ENCODE measurements at places on chromosomes 16 and 17.

- peak; percentile 23 for DNase-seq
Measured at GRCh38 chr17:82241183-82241925, 12.5 kb downstream of the SLC16A3 start.

DNA sequence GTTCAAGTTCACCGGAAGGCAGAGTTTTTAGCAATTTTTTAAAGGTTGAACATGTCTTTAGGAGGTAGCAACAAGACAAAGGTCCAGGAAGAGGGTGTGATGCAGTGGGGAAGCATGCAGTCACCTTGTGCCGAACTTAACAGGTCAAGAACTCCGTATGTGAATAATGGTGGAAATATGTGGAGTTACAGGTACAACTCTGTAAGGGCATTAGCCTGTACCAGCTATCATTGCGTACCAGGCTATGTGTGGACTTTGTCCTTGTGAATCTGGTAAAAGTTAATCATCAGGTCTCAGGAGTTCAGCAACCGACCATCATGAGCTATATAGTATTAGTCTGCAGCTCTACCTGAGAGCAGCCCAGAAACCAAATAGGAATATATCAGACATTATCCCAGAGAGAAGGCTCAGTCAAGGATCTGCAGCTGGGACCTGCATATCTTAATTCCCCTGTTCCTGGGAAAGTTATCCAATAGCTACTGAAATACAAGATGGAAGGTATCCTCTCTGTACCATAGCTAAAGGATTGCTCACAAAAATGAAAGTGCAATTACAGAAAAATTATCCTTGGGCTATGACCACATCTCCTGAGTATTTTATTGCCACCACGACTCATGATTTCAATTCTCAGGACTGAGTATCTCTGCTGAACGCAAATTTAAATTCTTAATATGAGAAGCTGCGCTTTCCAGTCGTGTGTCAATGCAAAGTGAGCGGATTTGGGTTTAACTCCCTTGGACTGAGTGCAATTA is 469.3 kb downstream of the CDH13 start:
- no peak for DNase-seq

GRCh38 chr16:49414671-49415070 is 41.1 kb downstream of the C16orf78 start:
- no peak for DNase-seq

- no peak for DNase-seq
Measured at GRCh38 chr16:48538746-48539484, 71.1 kb downstream of the N4BP1 start.

- no peak for DNase-seq
Measured at GRCh38 chr16:25040543-25040942, 25.4 kb upstream of the ARHGAP17 start.

- DNase-seq = no peak
Measured at GRCh38 chr16:57993438-57993837, 7.0 kb downstream of the ZNF319 start.

DNA sequence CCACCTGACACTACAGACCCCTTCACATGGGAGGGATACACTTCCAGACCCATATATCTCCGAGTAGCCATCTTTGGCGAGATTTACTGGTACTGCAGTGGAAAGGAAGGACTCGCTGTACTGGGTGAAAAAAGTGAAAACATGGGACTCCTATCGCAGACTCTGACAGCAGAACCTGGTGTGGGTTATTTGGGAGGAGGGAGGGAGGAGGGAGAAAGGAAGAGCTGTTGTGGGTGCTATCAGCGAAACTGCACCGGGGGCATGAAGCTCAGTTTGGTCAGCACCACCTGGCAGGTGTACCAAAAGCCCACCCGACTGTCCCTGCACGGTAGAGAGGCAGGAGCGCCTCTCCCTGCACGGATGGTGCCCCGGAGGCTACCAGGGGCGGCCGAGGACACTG is 5.0 kb downstream of the HBQ1 start:
- no peak for DNase-seq

DNA sequence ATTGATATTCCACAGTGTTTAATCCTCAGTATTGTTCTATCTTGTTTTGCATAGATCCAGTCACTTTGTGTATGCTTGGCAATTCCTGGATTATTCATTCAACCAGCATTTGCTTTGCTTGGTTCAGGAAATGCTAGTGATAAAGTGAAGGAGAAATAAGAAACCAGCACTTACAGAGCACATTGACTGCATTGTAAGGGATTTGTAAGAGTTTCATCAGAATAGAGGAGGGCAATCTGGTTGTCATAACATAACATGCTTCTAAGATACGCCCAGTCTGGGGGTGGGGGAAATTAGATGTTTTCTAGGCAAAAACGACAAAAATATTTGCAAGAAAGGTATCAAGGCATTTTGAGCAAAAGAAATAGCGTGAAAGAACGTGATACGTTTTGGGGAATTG is 40.4 kb downstream of the TNRC6A start:
- no peak for DNase-seq
